GDM1 (cell line): ENCODE measurements at places on chromosomes 11 and 22.

DNA sequence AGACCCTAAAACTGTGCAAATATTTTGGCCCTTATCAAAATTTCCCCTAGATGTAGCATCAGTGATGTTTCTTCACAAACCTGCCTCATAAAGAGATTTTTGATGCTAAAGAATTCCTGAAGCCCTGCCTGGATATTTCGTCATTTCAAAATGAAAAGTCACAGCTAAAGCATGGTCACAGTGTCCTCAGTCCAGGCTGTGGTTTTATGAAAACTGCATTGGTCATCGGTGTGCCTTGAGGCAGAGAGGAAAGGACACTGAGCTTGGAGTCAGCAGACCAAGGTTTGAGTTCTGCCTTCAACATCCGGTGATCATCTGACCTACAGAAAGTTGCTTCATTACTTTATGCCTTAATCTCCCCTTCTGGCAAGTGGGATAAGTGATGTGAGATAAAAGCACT is 34.8 kb upstream of the ALKBH3 start:
- DNase-seq = no peak

GRCh38 chr11:13963949-13964770 is 1.6 kb downstream of the SPON1 start:
- DNase-seq = no peak

DNA sequence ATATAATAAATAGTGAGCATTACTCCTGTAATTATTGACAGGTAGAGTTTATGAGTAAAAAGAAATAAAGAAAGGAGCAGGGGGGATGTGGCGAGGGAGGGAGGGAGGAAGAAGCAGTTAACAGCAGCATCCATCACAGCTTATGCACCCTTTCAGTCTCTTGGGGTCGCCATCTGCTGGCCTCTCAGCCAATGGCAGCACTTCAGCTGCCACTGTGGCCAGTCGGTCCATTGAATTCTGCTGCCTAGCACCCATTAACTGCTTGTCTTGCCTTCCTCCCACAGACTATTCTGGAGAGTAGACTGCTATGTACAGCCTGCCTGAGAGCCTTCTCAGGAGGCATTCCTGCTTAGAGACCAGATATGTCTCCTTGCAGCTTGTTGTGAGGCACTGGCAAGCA is 388.3 kb downstream of the TENM4 start:
- no peak for DNase-seq

GRCh38 chr11:1779806-1780699 is 16.3 kb upstream of the CTSD start:
- no peak for DNase-seq

- peak; percentile 67 for DNase-seq
These were observed 76.2 kb upstream of the TTLL12 start for GRCh38 chr22:43262990-43263644.

DNA sequence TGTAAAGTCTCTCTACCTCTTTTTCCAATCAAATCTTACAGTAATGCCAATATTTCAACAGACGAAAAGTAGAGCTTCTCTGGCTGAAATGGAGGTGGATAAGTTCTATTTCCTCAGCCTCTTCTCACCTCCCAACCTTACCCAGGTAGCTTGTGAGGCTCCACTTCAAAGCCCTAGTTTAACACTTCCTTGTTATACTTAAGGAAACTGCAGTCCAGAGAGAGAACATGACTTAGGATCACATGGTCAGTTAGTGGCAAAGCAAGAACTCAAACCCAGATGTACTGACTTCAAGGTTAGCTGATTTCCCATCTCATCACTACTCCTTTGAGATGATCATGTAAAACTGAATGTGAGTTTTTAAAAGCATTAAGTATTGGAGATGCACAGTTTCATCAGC is 32.5 kb downstream of the PAK1 start:
- no peak for DNase-seq

- peak; percentile 97 for DNase-seq
These were observed 12.1 kb upstream of the FCHSD2 start for GRCh38 chr11:73154178-73154577.

- no peak for DNase-seq
These were observed 7.8 kb downstream of the CTSC start for GRCh38 chr11:88329563-88330250.

DNA sequence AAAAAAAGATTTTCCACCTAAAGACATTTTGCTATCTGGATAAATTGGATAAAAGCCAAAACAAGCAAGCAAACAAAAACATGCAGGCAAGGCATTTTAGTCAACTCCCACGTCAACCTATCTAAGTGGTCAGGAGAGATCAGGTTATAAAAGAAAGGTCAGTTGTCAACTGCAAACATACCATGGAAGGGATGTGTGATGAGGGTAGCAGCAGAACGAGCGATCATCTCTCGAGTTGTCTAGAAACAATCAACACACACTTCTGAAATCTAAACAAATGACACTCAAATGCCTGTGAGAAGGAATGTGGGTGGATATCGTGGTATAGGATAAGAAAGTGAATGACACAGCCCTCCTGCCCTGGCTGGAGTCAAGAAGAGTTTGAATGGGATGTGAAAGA is 10.9 kb downstream of the MTCH2 start:
- no peak for DNase-seq

GRCh38 chr22:35634015-35634414 is 14.2 kb upstream of the APOL6 start:
- no peak for DNase-seq

DNA sequence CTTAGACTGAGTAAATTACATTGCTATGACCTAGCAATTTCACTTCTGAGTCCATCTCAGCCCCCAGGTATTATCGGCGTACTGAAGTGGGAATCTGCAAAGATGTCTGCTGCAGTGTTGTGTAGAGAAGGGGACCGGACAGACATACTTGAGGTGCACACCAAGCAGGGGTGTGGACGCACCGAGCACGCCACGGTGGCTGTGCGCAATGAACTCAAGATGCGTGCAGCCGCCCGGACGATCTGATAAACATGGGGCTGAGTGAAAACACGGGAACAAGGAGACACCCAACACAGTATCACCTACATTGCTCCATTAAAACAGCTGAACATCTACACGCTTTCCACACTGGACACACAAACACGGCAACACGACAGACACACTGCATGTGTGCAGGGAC is 454.3 kb downstream of the OPCML start:
- DNase-seq = no peak

DNA sequence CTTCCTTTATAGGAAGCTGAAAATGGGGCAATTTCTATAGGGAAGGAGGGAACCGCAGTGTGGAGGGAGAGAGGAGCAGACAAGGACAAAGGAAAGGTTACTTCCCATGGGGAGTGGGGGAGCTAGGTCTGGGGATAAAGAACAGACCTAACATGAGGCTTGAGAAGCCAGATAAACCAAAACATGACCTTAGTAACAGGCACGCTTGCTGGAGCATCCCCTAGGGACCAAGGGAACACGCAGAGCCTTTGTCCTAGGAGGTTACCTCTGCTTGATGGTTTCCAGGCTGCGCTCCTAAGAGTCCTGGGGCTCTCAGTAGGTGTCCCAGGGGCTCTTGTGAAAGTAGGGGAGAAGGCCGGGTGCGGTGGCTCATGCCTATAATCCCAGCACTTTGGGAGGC is 271.4 kb upstream of the NCAM1 start:
- no peak for DNase-seq

GRCh38 chr11:11426226-11426952 is 73.3 kb upstream of the CSNK2A3 start:
- DNase-seq = no peak

DNA sequence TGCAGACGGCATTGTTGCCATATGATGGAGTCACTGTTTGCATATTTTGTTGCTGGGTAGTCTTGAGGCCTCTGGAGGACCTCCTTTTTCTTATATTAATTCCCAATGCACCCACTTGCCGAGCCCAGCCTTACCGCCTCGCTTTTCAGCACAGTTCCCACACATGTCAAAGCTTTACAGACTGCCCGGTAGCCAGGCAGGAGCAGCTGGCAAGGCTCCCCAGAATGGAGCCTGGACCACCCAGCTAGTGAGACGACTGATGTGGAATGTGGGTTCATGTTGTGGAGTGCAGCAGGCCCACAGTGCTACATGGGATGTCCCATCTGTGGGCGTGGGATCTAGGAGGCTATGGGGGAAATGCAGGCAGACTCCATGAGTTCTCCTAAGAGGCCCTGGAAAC is 99.4 kb upstream of the MTMR2 start:
- no peak for DNase-seq

- DNase-seq = no peak
These were observed 69.7 kb downstream of the ELFN2 start for GRCh38 chr22:37357446-37358075.

- no peak for DNase-seq
These were observed 73.9 kb upstream of the FGF3 start for GRCh38 chr11:69892986-69893555.

GRCh38 chr22:23608583-23608982 is 23.5 kb downstream of the DRICH1 start:
- DNase-seq = no peak

DNA sequence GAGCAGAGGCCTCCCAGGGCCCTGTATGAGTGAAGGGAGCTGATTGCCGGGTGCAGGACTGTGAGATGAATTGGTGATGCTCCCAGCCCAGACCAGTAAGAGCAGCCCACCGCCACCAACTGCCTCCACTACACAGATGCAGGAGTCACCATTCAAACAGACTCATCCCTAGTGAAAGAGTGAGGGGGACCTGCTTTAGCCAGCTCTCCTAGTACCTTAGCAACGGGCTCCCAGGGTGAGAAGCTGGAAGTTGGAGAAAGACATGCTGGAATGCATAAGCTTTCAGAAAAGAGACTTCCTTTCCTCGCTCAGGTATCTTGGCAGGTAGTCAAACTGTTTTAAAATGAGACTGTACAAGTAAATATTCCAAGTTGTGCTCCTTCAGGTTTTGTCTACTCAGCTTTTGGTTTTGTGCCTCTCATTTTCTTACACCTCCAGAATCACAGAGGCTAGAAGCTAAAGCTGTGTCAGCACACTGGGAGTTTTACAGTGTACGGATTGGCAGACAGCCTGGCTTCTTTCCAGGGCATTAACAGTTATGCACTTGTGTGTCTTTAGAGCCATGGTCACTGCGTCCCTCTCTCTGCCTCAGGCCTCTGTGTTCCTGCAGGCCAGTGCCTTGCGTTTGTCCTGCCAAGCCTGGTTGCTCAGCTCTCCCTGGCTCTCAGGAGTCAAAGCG is 146.2 kb downstream of the ATXN10 start:
- DNase-seq = no peak

- no peak for DNase-seq
These were observed 113.6 kb upstream of the SOX6 start for GRCh38 chr11:16469968-16470367.

GRCh38 chr11:128196235-128196634 is 391.1 kb downstream of the ETS1 start:
- no peak for DNase-seq

GRCh38 chr11:103609117-103610066 is 427.0 kb upstream of the DDI1 start:
- DNase-seq = no peak

GRCh38 chr11:34840736-34841386 is 75.3 kb downstream of the APIP start:
- peak; percentile 69 for DNase-seq

DNA sequence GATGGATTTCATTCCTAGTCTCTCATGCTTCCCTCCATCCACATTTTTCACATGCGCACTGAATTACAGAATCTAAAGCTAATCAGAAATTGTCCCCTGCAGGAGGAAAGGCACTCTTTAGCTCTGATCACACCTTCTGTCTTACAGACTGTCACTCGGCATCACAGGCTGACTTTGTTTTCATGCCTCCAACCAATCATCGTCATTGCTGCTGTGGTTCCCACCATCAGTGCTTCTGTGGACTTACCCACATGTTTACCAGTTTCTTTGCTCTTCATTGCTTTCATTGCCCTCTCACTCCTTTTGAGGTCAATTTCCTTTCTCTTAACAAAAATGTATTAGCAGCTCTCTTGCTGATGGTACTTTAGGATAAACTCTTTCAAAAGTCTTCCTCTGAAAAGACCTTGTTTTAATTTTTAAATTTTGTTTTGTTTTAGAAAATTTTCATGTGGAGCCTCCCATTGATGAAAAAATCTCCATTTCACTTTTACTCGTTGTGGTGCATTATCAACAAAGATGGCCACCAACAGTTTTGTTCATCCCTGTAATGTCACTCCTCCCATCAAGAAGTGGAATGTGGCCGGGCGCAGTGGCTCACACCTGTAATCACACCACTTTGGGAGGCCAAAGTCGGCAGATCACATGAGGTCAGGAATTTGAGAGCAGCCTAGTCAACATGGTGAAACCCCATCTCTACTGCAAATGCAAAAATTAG is 20.2 kb upstream of the TREH start:
- DNase-seq = no peak

DNA sequence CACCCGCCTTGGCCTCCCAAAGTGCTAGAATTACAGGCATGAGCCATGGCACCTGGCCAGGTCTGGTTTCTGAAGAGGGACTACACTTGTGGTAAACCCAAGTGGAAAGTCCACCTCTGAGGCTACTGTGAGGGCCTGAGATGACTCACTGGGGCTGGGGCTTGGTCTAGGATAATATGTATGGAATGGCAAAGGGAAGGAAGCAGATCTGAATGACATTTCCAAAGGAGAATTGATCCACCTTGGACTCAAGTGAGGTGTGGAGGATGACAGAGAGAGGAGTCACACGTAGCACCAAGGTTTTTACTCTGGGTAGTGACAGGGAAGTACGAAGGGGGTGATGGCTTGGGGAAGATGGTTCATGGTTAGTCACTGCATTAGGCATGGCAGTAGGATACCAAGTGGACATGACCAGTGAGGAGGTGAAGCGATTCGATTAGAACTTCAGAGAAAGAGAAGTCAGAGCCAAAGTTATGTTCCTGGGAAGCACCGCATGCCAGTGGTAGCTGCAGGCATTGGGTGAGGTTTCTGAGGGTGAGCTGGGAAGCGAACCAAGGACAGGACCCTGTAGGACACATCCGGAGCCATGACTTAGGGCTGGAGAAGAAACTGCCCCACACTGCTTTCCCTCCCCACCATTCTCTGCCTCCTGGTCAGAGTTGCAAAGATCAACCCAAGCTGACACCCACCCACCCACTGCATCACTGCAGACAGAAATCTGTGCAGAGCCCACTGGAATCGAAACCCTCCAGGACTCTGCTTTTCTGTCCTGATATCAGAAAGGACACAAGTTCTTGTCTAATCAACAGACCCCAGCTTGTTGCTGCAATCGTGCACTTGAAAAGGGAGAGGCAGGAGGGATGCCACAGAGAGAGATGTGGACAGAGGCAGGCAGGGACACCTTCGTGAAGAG is 13.0 kb upstream of the BCL9L start:
- DNase-seq = no peak
